ENCODE measurements at places on chromosomes 6 and 20.

DNA sequence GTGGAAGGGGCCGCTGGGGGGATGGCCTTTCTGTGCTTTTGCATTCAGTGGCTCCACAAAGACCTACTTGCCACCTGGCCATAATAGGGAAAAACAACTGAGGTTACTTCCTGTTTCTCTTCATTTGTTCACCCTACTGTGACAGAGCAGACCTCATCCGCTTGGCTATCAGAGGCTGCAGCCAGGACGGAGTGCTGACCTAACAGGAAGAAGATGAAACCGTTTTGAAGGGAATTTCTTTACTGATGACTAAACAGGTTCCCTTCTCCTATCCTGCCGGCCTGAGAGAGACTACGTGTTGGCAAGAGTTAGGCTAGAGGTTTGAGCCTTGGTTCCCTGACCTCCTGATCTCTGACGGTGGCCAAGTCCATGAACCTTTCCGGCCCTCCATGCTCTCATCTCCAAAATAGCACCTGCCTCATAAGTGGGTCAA, 21.3 kb downstream of the PRR18 start:
- no peak for DNase-seq

DNA sequence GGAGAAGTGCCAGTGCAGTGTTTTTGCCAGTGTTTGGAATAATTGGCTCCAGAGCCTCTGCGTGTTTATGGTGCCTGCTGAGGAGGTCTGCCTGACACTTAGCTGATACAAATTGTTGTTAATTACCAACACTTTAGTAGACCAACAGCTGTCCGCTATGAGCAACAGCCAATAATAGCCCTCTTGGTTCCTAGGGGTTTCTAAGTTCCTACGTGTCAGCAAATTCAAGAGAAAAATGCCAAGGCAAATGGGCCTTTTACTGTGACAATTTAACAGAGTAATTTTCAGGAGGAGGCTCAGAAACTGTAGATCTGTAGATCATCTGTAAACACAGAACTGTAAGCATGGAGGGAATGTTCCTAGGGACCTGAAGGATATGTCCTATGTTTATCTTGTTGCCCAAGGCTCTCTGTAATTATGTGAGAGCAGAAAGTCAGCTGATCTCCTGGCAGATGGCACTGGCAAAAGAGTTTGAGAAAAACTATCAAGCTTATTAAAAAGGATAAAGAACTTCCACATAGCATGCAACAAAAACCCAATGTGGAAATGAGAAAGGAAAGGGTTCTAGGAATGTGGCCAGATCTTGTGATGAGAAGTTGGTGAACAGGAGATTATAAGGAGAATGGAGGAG, 157.7 kb downstream of the GJA1 start:
- no peak for DNase-seq

DNA sequence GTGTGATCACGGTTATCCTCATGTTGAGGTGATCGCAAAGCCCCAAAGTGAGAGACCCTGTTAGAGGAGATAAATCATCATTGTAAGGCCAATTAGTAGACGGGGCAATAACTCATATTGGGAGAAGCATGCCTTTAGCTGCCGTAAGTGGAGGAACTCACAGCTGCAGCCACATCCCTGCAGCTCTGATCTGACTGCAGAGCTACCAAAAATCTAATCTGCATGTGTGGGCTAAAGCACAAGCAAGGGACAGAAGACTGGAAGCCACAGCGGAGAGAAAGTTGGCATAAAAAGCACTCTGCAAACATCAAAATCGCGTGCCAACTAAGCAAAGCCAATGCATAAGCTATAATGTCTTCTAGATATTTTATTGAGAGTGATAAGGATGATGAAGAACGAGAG, 79.8 kb downstream of the TBC1D7 start:
- no peak for DNase-seq

DNA sequence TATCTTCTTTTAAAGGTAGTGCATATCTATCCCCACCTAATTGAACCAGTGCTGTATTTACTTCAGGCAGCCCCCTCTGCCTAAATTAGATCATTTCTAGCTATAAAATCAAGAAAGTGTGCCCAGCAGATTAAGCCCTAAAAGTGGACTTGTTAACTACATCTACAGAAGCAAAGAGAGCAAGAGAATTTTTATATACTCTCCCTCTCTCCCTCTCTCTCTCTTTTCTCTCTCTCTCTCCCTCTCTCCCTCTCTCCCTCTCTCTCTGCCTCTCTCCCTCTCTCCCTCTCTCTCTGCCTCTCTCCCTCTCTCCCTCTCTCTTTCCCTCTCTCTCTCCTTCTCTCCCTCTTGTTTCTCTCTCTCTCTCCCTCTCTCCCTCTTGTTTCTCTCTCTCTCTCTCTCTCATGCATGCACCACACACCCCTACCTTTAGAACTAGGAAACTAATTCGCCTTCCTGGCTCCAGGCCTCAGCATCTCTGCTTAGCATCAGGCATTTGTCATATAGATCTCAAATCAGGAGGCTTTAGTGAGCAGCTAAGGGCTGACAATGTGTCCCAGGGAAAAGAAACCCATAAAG, 71.4 kb downstream of the FOXA2 start:
- DNase-seq: no peak
